ENCODE measurements at places on chromosomes 4 and X.

DNA sequence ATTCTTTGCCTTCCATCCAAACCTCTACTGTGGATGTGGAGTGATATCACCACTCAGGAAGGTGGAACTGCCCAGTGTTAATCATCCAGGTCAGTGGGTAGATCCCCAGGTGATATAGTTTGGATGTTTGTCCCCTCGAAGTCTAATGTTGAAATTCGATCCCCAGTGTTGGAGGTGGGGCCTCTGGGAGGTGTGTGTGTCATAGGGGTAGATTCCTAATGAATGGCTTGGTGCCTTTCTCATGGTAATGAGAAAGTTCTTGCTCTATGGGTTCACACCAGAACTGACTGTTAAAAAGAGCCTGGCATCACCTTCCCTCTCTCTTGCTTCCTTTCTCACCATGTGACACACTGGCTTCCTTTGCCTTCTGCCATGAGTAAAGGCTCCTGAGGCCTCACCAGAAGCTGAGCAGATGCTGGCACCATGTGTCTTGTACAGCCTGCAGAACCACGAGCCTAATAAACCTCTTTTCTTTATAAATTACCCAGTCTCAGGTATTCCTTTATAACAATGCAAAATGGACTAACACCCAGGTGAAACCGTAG is 6.8 kb upstream of the SOWAHB start:
- no peak for DNase-seq

GRCh38 chr4:173333658-173334084 is 487 bp downstream of the HMGB2 start:
- no peak for DNase-seq

DNA sequence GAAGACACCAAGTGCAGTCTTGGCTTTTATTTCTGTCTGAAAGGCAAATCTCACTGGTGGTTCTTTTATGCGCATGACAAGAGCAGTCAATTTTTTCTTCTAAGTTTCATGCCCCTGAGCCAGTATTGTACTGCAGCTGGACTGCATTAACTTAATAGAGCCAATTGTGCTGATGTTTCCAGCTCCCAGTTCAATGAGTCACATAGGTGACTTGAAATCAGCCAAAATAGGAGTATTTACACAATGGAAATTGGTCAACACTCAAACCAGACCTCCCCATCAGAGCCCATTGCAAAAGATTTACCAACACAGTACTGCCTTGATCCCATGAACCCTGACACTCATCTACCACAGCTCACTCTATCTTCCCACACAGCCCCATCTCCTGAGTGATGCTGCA is 100.3 kb upstream of the GUCY1A1 start:
- DNase-seq, result no peak

GRCh38 chrX:119573840-119574393 is 446 bp upstream of the UBE2A start:
- DNase-seq, result no peak

GRCh38 chrX:18146954-18147353 is 73.7 kb downstream of the BEND2 start:
- no peak for DNase-seq

GRCh38 chrX:49901048-49901447 is 21.3 kb upstream of the CLCN5 start:
- no peak for DNase-seq

DNA sequence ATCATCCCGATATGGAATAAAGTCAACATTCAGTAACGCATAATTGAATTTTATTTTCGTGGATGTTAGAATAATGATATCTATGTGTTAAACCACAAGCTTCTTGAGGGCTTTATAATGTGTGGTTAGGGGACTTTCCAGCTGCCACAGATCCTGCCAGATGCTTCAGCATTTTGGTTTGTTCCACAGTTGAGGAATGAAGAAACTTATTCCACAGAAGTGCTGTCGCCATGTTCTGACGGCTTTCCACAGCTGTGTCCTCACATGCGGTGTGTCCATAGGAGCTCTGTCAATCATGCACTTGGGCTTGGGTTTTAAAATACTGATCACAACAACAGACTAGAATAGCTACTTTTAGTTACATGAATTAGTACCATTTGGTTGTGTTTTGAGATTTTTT is 411.9 kb downstream of the TRIML1 start:
- DNase-seq, result no peak

DNA sequence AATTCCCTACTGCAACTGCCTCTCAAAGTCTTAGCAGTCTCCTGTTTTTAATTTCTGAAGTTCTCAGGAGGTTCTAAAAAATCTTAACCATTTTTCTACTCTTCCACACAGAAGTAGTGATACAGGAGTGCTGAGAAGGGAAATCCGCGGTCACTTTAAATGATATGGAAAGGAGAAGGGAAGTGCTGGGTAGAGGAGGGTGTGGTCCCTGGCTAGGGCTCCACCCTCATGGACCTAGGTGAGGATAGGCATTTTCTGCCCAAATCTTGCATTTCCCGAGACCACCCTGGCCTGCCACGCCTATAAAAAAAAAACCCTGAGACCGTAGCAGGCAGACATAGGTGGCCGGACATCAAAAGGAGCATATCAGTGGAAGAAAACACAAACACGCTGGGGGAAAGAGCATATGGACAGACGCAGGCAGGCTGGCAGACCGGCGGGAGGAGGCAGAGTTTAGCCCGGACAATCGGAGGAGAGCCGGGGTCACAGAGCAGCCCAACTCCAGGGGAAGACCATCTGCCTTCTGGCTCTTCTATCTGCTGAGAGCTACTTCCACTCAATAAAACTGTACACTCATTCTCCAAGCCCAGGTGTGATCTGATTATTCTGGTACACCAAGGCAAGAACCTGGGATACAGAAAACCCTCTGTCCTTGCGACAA is 85.7 kb downstream of the POU3F4 start:
- no peak for DNase-seq

DNA sequence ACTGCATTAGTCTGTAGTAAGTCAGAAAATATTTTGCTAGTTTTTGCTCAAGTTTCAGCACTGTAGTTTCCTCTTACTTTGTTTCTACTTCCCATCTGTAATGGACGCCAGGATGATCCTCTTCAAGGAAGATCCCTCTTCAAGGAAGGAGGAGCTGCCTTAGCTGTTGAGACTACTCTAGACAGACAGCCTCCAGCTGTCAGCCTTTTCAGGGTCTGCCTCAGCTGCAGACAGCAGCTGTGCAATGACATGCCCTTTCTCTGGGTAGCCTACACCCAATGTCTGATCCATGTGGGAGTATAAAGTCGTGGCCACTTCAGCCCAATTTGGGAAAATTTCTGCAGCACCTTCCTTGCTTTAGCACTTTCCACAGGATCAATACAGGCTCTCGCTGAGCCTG is 281.0 kb upstream of the MAOA start:
- DNase-seq, result no peak

DNA sequence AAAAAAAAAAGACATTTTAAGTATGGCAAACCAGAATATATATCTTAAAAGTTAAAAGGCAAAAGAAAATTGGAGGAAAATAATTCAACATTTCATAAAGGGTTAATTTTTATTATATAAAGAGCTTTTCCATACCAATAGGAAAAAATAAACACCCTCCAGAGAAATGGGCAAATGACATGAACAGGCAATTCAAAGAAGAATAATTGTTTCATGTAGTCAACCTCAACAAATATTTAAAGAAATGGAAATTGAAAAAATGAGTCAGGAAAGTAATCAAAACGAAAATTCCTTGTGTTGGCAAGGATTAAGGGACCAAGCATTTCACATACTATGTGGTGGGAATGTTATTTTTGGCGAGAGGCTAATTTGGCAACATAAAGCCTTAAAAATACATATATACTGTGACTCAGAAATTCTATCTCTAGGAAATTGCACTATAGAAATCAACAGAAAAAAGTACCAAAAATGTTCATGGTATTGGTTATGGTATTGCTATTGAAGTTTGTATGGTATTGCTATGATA is 87.6 kb downstream of the HAUS3 start:
- DNase-seq, result no peak

GRCh38 chrX:155094468-155095061 is 23.3 kb downstream of the BRCC3 start:
- DNase-seq, result no peak

DNA sequence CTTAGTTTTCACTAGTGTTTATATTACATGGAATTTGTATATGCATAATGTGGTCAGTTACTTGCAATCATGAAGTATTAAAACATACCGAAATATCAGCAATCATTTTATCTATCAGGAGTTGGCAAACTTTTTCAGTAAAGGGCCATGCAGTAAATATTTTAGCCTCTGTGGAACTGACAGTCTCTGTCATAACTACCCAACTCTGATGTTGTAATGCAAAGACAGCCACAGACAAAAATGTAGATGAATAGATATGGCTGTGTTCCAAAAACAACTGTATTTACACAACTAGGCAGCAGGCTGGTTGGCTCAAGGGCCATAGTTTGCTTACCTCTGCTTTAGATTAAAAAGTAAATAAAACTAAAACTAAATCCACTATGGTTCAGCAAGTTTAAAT is 200.2 kb downstream of the HS3ST1 start:
- no peak for DNase-seq

DNA sequence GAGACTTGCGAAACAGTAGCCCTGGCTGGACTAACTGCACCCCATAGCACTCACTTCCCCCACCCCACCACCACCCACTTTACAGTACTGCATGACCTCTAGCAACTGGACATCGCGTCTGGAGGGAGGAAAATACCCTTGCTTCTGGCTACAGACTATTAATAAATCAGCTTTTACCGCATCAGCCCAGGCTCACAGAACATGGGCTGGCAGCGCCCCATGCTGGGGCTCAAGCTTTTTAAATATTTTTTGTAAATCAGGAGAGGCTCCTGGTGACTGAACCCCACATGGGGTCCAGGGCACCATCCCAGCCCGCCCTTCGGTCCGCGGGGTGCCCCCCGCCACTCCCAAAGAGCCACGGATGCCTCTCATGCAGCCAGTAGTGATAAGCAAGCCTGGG is 2.7 kb downstream of the HS6ST2 start:
- DNase-seq, result no peak

DNA sequence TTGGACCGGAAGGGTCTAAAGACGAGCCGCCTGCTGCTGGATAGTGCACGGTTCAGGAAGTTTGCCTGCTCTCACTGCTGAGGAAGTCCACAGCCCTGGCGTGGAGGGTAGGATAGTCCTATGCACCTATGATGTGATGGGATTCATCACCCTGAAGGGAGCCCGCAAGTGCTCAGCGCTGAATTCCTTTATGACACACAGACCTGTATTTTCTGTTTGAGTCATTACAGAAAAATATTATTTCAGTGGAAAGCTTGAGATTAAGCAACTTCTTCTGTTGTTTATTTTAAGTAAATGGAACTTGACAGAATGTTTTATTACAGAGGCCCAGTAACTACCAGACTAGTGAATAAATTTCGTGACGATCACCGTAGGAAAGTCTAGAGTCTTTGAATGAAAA is 123.2 kb downstream of the TRIML1 start:
- no peak for DNase-seq

- peak; percentile 65 for DNase-seq
Measured at GRCh38 chr4:177250056-177250696, 59.5 kb upstream of the NEIL3 start.

GRCh38 chrX:16695079-16695676 is 17.3 kb downstream of the CTPS2 start:
- peak; percentile 2 for DNase-seq

DNA sequence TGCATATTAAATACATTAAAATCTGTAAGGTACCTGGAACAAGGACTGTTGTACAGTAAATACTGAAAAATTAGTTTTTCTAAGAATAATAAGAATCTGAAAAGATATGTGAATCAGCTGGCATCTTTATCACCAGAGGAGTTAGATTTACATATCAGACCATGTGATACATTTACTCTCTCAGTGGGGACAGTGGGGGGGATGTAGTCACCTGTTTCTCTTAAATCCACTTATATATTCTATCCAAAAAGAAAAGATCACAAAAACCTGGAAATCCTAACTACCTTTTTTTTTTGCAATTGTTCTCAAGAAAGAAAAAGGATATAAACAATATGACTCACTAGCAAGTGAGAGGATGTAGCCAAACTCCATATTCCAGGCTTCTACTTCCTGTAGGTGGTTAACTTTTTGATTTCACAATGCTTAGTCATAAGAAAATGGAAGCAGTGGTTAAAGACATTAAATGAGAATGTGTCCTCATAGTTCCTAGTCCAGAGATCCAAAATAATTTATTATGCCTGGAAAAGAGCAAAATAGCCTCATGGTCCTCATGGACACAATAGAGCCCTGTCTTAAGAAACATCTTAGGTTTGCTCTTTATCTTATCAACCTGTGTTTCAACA is 22.5 kb upstream of the MYOZ2 start:
- no peak for DNase-seq

- DNase-seq, result no peak
Measured at GRCh38 chr4:84582988-84583875, at the start of gene CDS1. CDS1 (plus strand) TSS chr4:84583127; CDS start chr4:84583402, 275 bp downstream.

DNA sequence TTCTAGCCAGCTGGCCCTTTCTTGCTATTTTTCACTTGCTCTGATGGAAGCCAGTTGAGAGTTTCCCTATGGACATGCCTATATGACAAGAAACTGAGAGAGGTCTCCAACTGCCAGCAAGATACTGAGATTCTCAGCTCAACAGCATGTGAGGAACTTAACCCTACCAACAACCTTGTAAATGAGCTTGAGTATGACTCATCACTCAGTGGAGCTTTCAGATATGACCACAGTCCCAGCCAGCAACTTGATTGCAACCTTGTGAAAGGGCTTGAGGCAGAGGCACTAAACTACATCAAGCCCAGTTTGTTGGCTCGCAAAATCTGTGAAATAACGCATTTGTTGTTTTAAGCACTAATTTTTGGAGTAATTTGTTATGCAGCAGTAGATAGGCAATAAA is 175.8 kb downstream of the COMMD8 start:
- no peak for DNase-seq

- no peak for DNase-seq
Measured at GRCh38 chr4:8732681-8733243, 138.9 kb downstream of the HMX1 start.
